ENCODE measurements at places on chromosomes 11 and 22. TPM values are rescaled to one million over a fixed set of nuclear protein-coding genes. Genes with fewer than 3 reads are reported as not detected.

DNA sequence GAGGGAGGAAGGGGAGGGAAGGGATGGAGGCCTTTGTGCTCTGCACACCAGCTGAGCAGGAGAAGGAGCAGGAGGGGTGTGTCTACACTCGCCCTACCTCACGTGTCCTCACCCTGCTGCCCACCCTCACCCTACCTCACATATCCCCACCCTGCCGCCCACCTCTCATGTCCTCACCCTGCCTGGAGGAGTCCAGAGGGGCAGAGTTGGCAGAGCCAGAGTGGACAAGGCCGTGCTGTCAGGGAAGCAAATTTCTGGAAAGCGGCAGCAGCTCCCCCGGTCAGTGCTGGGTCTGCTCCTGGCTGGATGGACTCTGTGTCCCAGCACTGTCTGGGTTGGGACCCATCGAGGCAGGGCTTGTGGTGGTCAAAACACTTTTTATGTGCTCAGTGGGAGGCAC is 799.6 kb downstream of the BRD1 start:
- DNase-seq = no peak

The HTR3A gene
- total RNA-seq = not detected

GRCh38 chr11:36012979-36013378 is 69.1 kb downstream of the LDLRAD3 start:
- no peak for DNase-seq

- no peak for DNase-seq
Measured at GRCh38 chr11:128894286-128894681, 3.1 kb downstream of the KCNJ5 start.

GRCh38 chr11:114784216-114784615 is 105.9 kb downstream of the NXPE2 start:
- DNase-seq = no peak

GRCh38 chr11:71307811-71308645 is 55.7 kb upstream of the SHANK2 start:
- no peak for DNase-seq
